Activated CD4-positive, CD25-positive, alpha-beta regulatory T cell (primary cell): ENCODE measurements at places on chromosomes 12 and 14.

GRCh38 chr12:95516757-95517156, 34.5 kb downstream of the USP44 start:
- no peak for DNase-seq

GRCh38 chr14:20356422-20356821, 13.0 kb downstream of the PARP2 start:
- no peak for DNase-seq

DNA sequence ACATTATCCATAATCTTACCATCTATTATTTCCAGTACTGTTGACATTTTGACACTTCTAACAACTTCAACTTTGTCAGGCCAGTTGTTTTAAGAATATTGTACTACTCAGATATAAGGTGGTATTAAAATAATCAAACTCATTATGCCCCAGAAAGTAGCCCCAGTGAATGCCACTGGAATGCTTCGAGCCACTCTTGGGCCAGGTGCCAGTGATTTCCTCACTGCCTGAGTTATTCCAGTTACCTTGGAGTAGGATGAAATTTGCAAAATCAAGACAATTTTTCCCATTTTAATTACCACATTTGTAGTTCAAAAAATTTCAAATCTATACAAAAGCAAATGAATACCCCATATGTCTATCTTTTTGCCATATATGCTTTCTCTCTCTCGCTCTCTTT, 9.2 kb downstream of the CIPC start:
- no peak for DNase-seq

DNA sequence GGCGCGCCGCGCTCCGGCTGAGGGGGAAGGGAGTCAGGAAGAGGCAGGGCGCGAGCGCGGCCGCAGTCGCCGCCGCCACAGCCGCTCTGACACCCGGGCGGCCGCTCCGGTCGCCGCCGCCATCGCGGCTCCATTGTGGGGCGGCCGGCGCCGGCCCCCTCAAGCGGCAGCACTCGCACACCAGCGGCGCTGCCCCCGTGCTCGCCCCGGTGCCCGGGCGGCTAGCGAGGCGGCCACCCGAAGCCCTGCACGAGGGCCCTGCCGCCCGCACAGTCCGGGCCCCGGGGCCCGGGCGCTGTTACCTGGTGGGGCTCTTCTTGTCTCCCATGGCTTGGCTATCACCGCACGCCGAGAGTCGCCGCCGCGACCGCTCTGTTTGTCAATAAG, 202 bp downstream of the YAF2 start:
- DNase-seq = no peak
